ENCODE measurements at places on chromosomes 3 and 15.

GRCh38 chr3:189967254-189967865, 153.3 kb downstream of the P3H2 start:
- DNase-seq: no peak

DNA sequence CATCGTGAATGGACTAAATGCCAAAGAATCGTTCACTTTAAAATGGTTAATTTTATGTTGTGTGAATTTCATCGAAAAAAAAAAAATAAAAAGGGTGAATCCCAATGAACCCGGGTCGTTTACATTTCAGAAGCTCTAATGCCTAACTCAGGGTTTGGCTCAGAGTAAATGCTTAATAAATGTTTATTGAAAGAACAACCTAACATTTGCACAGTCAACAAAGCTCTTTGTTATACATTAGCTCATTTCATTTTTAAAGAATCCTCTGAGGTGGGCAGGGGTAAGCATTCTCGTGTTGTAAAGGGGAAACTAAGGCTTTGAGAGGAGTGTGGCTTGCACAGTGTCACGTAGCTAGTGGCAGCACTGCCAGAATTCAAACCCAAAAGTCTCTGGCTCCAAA, 109.5 kb downstream of the RPLP1 start:
- DNase-seq: no peak

DNA sequence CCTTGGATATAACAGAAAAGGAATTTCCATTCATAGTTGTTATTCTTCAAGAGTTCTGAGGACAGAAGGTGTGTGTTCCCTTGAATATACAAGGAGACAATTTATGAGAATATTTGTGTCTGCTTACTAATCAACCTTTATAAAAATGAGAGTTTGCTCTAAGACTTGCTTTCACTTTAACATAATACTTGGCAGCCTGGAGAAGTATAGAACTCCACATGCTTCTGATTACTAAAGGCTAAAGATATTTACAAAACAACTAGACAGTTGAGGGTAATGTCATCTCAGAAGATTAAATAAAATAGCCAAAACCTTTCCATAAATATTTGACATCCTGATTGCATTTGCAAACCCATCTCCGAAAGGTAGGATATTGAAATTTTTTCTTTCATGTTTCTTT, 727.1 kb upstream of the NAALADL2 start:
- no peak for DNase-seq

DNA sequence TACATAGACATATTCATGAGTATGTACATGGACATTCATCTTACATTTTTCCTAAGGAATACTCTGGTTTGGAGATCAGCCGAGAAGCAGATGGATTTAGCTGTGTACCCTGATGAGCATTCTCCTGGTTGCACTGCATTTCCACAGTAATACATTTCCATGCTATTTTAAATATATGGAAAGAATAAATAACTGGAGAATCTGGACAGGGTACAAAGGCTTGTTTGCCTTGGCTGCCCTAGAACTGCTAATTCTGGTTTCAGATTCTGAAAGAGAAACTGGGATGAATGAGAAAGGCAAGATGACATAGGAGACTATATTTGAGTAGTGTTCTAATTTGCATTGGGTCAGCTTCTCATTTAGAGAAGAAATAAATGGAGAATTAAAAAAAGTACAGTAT, 190.8 kb upstream of the FAM3D start:
- no peak for DNase-seq

DNA sequence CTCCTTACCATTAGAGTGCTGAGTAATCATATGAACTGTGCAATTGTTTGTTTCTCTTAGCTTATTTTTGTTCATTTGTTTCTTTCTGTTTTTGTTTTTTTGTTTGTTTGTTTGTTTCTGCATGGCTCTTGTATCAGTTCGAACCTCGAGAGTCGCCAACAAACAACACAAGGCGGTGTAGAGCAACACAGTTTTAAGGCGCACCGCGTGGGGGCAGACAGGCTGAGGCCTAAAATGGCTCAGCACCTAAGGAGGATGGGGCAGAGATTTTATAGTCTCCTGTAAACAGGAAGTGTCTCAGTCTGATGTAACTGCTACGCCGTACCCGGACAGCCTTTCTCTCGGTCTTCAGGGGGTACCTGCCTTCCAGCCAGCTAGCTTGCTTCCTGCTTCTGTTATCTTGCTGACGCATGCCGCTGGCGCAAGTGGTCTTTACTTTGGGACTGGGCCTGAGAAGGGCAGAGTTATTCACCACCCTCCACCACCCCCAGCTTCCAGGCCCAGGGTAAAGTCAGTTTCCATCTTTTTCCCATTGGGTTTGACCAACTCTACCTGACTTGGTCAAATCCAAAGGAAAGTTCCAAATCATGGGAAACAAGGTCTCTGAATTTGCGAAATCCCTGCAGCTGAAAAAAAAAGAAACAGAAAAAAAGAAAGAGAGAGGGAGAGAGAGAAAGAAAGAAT, 25.8 kb upstream of the MFGE8 start:
- DNase-seq: no peak

DNA sequence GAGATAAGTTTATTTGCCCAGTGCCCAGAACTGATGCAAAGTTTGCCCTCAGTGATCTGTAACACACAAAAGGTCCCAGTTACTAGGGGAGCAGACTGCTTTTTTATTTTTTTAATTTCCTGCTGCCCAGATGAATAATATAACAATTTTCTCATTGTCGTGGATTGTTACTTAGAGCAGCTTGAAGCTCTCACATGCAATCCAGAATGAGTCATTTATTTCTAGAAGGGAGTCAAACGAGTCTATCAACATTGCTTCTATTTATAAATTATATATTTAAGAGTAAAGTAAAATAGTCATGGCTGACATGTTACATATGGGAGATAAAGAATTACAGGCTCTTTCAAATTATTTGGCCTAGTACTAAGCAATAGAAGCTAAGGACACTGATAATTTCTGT, 41.3 kb downstream of the MEIS2 start:
- DNase-seq: no peak

GRCh38 chr3:146390006-146390772, 79.2 kb downstream of the PLSCR2 start:
- no peak for DNase-seq

DNA sequence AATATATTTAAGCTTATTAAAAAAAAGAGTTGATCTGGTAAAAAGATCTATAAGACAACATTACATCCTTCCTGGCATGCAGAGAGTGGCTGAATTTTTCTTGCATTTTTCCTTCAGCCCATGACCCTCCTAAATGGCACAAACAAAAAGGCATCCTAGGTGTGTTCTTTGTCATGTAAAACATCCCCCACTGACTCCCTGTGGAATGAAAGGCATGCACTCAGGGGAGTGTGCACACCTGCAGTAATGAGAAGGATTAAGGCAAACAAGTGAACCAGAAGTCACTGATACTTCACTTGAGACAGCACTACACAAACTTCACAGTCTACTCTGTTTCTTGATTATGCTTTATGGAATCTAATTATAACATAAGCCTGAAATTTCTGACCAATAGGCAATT, 195.0 kb downstream of the RBMS3 start:
- DNase-seq: no peak

- DNase-seq: no peak
Measured at GRCh38 chr15:59590027-59590426, 21.6 kb upstream of the GCNT3 start.

DNA sequence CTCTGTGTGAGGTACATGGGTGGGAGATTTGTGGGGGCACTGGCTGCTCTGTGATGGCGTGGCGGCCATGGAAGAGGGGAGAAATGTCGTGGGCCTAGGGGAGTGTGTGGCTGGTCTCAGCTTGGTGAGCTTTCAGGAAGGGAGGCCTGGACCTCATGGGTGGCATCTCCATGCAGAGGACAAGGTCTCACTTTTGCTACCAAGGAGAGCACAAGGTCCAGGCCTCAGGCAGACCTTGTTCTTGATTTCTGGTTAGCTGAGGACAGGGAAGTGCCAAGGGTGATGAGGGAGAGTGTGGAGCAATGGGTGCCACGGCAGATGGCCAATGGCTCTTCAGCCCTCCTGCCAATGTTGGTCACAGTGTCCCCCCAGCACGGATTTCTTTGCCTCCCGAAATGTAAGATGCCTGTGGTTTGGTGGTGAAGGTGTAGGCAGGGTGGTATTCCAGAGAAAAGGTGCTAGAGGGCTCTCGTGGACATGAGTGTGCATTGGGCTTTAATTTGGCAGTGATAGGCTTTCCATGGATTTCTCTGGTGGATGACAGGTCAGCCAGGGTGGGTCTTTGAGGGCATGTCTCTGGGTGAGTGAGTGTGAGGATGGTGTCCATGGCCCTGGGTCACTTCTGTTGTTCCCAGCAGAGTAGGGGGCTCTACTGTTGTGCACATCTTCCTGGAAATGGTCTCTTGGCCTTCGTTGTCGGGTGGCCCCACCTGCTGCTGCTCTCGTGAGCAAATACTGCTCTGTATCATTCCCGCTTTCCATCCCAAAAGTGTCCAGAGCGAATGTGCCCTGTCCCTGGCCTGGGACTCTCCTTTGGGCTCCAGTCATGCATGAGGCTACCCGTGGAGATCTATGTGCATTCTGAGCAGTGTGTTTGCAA, 108.0 kb downstream of the SNRPN start:
- no peak for DNase-seq
